CD4-positive, alpha-beta T cell treated with Interleukin-21 for 1 hour (primary cell): ENCODE measurements at places on chromosomes 4 and X.

DNA sequence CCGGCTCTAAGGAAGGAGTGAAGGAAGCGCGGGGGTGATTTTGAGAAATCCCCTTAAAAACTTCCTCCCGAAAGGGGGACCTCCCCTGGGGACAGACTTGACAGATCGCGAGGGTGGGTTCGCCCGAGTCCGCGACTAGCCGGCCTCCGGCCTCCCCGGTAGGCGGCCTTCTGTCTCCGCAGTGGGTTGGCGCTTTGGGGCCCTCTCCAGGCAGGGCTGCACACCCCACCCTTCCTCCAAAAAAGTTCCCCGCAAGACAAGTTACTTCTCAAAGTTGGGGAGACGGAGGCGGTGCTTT lies 24.8 kb downstream of the HOPX start:
- peak; percentile 62 for DNase-seq

GRCh38 chrX:96989830-96990571 lies 106.3 kb downstream of the RPA4 start:
- no peak for DNase-seq

GRCh38 chr4:7506119-7506518 lies 71.4 kb upstream of the PSAPL1 start:
- no peak for DNase-seq

- DNase-seq = no peak
Measured at GRCh38 chr4:123952530-123953274, 556.1 kb downstream of the SPRY1 start.

GRCh38 chr4:157977086-157977485 lies 195.7 kb downstream of the GASK1B start:
- DNase-seq = no peak

DNA sequence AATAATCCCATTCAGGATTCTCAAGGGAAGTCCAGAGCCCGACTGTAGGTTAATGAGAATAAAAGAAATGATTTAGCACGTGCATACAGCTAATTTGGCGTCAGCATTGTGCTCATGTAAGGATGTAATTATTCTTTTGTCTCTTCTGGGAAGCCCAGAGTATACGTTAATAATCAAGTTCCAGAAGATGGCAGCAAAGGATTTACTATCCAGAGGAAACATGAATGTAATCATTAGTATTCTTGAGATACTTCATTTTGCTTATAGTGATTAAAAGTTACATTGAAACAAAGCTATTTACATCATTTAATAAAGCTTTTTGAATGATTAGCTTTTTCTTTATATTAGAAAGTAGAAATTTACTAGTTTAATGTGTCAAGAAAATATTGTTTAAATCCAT lies 27.1 kb upstream of the MAP9 start:
- no peak for DNase-seq

GRCh38 chrX:149531599-149531998 lies 9.2 kb upstream of the EOLA1 start:
- DNase-seq = no peak

- DNase-seq = no peak
Measured at GRCh38 chr4:83197555-83198235, 83.2 kb upstream of the PLAC8 start.

GRCh38 chr4:94228493-94229216 lies 21.0 kb downstream of the SMARCAD1 start:
- DNase-seq = no peak

DNA sequence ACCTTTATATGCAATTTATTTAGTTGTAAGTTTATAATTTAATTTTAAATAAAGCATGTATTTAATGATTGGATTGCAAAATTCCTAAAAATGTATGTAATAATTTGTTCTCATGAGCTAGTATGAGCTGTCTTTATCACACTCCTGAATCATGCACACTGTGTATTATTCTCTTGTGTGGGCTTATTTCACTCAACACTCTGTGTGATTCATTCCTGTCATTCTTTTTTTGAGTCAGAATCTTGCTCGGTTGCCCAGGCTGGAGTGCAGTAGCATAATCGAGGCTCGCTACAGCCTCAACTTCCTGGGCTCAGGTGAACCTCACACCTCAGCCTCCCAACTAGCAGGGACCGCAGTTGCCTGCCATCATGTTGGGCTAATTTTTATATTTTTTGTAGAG lies 123.1 kb upstream of the SLC34A2 start:
- DNase-seq = no peak

DNA sequence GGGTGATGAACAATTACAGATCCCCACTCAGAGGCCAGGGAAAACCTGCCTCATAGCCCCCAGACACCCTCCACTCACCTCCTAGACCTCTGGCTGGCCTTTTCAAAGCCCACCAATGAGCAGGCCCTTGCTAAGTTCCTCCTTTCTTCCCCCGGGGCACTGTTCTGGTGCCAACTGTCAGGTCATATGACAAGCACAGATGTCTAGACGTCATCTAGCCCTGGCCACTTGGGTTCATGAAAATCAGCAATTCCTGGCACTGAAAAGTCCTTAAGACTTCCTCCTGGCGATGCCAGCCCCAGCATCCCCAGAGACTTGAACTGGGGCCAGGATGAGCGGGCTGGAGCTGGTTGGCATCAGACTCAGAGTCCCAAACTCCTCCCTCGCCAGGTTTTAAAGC lies 115.6 kb upstream of the NALF2 start:
- no peak for DNase-seq

DNA sequence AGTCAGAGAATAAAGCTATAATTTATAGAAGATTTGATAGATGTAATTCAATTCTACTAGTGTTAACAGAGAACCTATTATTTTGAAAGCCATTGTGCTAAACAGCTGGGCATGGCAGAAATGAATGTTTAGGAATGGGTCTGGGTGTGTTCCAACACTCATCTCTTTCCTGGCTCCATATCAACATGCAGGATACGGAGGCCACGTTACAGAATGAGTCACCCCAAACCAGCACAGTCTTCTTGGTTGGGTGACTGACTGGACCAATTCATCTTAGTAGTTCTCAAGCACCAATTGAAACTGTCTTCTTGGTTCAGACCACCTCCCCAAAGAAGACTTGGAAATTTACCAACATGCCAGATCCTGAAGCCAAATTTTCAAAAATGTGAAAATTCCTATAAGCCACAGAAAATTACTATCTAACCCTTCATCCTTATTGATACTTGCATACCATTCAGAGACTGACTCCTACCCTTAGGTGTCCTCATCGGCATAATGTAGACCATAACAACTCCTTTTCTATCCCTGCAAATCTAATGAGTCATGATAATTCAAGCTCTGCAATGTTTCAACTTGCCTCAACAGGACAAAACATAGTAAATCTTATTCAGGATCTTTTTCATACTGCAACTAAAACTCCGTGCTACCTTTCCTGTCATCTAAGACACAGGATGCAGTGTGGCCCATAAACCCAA lies 52.0 kb upstream of the ATOH1 start:
- DNase-seq = no peak

- no peak for DNase-seq
Measured at GRCh38 chr4:144754562-144755410, 108.8 kb downstream of the HHIP start.

GRCh38 chr4:29309050-29309449 lies 1411.1 kb upstream of the PCDH7 start:
- no peak for DNase-seq

DNA sequence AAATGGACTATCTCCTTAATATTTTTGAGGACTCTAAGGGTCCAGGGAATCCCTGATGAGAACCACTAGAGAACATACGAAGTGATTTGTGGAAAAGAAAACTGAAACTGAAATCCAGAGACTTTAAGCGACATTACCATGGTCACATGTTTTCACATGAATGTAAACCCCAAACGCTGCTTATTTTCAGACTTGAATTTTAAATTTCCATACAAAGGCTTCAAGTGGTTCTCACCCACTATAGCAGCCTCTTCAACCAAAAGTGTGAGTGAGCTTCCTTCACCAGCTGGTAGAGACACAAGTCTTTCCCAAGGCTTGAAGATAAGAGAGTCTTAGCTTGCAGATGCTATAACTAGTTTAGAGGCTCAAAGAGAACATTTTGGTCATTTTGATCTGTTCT lies 232.7 kb downstream of the MGST2 start:
- DNase-seq = peak; percentile 6

GRCh38 chrX:68461576-68461975 lies 28.3 kb upstream of the OPHN1 start:
- no peak for DNase-seq

GRCh38 chr4:80926446-80926845 lies 104.1 kb upstream of the BMP3 start:
- no peak for DNase-seq

DNA sequence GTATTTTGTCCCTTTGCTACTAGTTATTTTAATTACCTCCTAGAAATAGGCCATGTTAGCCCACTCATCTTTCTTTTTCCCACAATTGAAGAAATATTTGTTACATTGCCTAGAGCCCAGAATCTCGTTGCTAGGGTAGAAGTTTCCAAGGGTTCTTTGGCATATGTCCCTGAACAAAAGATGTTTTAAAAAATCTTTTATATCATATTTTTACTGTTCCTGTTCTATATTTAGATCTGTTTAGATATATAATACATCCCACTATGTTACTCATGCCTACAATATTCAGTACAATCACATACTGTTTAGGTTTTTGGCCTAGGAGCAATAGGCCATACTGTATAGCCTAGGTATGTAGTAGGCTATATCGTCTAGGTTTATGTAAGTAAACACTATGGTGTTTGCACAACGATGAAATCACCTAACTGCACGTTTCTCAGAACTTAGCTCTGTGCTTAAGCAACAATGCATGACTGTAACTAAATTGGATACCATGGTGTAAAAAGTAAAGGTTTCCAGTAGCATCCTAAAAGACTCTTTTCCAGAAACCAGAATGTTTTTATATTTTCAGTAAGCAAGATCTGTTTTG lies 236.0 kb upstream of the SLIT2 start:
- no peak for DNase-seq

DNA sequence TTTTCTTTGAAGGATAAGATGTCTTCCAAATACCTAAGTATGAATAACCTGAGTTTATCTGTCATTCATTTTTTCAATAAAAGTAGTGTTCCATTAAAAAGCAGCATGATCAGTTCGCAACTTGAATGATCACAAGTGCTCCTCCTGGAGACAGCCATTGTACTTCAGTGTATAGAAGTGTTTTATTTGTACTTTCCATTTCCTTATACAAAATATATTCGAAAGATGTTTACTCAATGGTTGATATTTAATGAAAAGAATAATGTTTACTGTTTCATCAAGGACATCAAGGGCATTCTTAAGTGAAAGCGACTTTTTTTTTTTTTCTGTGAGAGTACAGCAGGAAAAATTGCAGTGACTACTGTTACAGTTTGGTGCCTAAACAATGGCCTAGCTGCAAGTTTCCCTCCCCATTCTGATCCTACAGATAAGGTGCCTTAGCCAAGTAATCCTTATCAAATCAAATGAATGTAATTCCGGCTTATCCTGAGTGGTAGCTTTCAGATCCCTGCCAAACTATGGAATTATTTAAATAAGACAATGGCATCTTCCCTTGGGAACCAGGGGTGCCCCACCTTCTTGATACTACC lies 69.0 kb upstream of the IL15 start:
- DNase-seq = no peak

DNA sequence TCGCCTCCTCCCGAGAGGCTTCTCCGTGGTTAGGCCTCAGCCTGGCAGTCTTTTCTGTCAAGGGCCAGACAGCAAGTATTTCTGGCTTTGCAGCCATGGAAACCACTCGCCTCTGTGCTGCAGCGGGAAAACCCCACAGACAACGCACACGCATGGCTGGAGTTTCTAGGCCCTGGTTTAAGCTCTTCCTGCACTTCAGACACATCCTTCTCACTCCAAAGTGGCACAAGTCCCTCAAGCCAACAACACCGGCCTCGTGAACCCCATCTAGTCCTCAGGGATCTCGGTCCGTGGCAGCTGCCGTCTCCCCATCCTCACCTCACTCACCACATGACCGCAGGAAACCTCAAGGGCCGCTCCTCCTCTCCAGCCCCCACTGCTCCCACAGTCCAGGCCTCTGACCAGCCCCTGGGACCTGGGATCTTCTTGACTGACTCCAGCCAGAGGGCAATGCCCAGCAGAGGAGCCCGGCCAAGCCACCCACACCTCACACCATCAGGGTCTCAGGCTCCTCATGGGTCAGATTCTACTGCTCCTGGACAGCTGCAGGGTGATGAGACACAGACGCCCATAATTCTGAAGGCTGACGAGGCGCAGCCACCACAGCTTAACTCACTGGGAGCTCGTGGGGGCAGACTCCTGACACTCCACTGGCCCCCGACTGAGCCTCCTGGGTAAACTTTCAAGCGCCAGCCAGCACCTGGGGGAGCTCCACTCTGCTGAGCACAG lies 21.7 kb downstream of the LETM1 start:
- no peak for DNase-seq

DNA sequence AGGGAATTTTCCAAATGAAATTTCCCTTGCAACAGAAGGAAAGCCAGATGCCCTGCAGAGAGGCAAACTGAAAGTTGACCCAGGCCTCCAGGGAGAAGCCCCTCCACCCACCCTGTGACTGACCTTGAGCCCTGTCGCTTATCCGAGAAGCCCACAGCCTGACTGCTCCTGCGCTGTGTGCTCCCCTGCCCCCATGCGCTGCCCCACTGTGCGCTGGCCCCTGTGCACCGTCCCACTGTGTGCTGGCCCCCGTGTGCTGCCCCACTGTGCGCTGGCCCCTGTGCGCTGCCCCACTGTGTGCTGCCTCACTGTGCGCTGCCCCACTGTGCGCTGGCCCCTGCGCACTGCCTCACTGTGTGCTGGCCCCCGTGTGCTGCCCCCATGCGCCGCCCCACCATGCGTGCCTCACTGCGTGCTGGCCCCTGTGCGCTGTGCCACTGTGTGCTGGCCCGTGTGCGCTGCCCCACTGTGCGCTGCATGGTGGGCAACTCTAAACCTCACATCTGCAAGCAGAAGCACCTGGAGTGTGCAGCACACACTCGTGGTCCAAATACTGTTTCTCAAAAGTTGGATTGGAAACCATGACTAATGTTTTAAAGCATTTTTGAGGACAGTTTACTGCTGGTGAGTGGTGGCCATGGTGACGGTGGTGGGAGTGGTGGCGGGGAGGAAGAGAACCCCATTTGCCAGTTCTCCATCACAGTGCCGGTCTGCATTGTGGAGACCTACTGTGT lies 8.3 kb upstream of the GRPEL1 start:
- no peak for DNase-seq

DNA sequence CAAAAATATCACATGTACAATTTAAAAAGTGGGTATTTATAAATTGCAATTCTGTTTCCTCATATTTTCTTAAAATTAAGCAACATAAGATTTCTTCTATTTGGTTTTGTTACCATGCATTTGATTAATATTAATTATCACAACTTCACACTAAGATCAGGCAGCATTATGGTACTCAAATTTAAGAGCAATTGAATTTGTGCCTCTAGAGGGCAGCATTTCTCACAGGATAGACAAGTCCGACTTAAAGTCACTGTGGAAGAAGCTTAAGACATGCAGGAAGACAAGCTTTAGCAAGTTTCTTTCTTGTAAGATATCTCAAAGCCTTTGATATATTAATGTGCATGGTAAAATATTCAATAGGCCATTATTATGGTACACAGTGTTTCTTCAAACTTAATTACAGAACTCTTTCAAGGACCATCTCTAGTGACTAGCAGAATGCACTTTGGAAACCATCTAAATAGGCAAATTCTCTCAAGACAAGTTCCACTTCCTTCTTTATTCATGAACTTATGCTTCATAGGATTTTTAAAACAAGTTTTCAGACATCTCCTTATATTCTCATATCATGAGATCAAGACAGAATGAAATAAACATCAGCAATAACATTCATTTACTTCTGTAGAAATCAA lies 35.0 kb downstream of the FBXW7 start:
- DNase-seq = peak; percentile 89

- DNase-seq = no peak
Measured at GRCh38 chr4:184461711-184462441, 12.5 kb downstream of the IRF2 start.
